Brain pericyte (primary cell): ENCODE measurements at places on chromosomes 1 and 21.

GRCh38 chr1:64236541-64236954 is 33.1 kb downstream of the UBE2U start:
- DNase-seq = no peak

GRCh38 chr1:198185759-198186158 is 29.0 kb downstream of the NEK7 start:
- no peak for DNase-seq

- no peak for DNase-seq
Measured at GRCh38 chr1:82465024-82465423, 664.3 kb downstream of the ADGRL2 start.

DNA sequence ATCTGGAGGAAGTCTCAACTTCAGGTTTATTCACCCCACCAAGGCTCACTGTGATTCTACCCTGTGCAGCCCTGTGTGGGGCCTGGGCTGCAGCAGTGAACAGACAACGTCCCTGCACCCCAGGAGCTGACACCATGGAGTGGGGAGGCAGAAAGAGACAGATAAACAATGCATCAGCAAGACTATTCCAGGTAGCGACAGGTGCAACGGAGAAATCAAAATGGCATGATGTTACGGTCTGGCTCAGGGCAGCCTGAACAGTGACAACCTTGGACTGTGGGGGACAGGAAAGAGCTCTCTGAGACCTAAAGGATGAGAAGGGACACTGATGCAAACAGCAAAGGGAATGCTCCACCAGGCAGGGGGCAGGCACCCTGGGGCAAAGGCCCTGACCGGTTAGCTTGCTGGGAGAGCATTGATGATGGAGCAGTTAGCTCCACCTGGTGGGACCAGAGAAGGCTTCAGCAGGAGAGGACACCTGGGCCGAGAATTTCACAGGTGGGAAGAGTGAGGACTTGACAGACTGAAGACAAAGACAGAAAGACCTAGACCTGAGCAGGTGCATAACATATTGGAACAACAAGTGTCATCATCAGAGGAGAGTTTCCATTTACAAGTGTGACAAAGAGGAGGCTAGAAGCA is 589.9 kb downstream of the MATN1 start:
- no peak for DNase-seq

DNA sequence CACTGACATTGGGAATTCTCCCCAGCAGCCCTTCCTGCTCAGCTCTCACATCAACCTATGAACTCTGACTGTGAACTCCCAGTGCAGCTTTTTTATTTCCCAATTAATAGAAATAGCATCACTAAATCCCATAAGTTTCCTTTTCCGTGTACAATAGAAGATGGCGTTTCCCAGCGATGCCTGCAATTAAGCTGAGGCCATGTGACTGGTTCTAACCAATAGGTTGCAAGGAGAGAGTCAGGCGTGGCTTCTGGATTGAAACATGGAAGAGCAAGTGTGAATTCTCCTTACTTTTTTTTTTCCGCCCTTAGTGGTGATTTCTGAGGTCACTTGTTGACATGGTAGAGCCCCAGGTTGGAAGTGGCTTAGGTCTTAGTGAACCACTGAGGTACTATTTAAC is 59.0 kb upstream of the IGSF5 start:
- no peak for DNase-seq

- DNase-seq = no peak
Measured at GRCh38 chr1:28595412-28596191, 3.5 kb downstream of the RAB42 start.

DNA sequence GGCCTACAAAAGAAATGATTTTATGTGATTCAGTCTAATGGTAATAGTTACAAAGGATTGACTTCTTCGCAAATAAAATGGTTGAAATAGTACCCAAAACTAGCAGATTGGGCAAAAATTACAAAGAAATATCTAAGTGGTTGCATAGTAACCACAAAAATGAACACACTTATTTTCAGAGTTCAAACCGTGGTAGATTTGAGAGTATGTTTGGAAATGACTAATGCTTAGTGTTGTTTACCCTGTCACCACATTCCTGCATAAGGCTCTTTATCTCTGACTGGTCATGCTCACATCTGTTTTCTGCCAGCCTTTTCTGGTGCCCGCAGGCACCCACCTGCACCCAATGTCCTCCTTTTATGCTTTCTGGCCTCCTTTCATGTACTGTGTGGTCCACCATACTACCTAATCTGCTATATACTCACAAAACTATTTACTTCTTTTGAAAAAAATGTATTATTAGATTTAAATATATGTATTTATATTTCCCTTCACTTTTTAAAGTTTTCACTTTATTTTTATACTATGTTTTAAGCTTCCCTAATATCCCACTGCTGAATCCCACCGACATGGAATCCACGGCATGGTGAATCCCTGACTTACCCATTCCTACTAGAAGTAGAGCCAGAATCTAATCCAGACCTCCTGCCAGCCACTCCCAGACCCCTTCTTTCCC is 30.3 kb downstream of the PTPRC start:
- no peak for DNase-seq

DNA sequence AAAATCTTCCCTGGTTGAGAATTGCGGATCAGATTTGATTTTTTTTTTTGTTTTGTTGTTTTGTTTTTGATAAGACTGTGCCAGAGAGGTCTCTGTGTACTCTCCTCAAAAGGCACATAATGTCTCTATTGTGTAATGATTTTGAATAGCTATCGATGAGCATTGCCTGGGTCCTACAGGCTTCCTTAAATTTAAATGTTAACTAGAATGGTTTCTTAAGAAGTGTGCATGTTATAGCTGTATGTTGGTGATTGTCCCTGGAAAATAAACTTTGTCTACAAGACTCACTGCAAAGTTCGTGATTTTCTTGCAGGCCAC is 121.2 kb downstream of the ITSN1 start:
- no peak for DNase-seq

- DNase-seq = no peak
Measured at GRCh38 chr1:211174375-211174774, 40.4 kb upstream of the KCNH1 start.
